ENCODE measurements at places on chromosomes 4 and X.

- DNase-seq = no peak
Measured at GRCh38 chrX:34839451-34839850, 103.1 kb upstream of the FAM47B start.

DNA sequence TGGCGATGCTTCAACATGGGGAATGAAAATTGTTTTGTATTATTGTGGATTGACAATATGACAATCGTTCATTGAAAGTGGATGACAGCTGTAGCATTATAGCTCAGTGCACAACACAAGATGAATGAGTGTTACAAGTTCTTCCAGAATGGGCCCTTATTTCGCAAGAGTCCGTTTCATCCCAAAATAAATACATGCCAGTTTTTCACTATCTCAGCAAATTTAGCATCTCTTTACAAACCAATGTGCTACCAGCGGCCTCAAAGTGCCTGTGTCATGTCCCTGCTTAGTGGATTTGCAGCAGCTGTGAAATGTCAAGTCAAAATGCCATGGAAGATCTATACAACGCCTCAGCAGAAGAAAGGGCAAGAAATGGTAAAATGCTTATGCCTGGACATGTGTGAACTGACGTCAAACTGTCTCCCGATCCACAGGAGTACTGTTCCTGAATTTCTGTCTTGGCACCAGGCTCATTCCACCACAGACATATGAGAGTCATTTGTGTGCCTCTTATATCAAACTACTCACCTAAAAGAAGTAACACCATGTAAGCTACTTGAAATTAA, 109.6 kb downstream of the MAML3 start:
- no peak for DNase-seq

GRCh38 chrX:124719060-124719459, 372.7 kb downstream of the SH2D1A start:
- DNase-seq = no peak

DNA sequence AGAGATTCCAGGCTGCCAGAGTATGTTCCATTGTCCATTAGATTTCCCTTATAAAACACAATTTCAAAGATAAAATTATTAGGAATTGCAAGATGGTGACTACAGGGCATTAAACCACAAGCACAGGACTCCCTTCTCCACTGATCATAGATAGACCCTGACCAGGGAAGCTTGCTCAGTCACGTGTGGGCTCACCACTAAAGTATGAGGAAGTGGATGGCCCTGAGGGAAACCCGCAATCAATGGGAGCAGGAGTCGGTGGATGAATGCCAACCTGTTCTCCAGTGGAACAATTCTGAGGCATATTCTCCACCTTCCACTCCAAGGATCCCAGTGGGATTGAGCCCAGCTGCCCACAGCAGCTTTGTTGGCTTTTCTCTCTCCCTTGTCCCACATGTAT, 515.7 kb downstream of the BCOR start:
- DNase-seq = no peak

DNA sequence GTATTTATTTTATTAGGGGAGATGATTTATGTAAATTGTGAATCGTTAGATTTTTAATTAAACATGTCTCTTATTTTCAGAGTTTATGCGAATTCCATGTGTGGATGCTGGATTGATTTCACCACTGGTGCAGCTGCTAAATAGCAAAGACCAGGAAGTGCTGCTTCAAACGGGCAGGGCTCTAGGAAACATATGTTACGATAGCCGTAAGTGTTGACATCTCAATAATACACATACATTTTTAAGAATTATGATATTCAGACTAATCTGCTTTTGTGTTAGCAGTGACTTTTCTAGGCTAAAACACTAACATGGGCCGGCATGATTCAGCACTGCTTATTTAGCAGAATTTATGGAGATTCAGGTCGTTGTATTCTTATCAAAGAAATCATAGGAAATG, 91.2 kb downstream of the RAP1GDS1 start:
- no peak for DNase-seq

DNA sequence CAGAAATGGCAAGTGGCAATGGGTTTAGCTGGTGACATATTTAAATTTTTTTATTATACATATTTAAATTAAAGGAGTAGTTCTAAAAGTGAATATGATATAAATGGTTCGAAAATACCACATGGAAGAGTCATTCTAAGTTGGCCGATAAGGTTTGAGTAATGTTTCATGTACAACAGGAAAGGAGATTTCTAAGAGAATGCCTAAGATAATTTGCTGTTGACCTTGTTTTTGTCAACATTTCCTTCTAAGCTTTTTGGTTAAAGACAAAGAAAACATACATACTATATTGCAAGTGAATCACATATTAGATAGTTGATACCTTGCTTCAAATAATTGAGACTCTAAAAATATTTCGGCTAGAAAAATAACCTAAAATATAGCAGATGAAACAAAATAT, 526.6 kb upstream of the SLIT2 start:
- DNase-seq = no peak

DNA sequence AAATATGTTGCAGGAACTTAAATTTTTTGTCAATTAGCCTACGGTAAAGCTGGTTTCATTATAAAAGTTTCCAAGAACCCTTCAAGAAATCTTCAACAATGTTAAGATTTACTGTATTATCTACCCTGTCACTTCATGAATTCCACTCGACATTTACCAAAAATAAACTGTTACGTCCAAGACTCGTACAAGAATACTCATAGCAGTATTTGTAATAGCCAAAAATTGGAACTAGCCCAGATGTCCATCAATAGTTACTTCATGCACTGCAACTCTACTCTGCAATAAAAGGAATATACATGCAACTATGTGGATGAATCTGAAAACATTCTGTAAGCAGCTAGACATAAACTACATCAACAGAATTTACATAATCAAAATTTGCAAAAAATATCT, 13.4 kb downstream of the RBMX start:
- no peak for DNase-seq

DNA sequence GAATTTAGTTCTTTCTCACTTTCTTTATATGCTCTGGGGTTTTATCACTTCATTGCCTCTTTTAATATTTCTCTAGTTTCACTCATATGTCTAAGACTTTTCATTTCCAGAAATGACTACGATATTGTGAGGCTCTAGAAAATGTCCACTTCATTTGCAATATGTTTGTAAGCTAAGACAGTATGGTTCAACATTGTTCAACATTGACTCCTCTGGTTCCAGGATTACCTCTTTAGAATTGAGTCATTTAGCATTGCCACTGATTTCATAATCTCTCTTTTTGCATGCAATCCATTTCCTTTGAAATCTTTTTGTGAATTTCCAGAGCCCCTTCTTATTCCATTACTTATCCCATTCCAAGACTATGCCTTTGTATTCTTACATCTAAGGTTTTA, 32.3 kb downstream of the BBS12 start:
- DNase-seq = no peak

DNA sequence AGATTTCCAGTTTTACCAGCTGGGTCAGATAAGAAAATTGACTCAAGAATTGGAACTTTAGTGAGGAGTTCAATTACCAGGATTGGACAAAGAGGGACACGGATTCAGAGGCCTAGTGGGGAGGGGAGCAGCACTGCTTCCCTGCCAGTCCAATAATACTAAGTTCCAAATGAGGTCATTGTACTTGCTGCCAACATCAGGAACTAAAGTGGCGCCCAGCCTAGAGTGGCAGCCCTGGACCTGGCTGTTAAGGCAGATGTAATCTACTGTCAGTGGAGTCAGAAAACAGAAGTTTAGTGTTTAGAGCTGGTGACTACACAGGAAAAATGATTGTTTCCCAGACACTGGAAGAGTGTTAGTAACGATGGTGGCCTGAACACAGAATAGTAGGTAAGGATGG, 42.7 kb upstream of the RAPGEF2 start:
- DNase-seq = no peak

DNA sequence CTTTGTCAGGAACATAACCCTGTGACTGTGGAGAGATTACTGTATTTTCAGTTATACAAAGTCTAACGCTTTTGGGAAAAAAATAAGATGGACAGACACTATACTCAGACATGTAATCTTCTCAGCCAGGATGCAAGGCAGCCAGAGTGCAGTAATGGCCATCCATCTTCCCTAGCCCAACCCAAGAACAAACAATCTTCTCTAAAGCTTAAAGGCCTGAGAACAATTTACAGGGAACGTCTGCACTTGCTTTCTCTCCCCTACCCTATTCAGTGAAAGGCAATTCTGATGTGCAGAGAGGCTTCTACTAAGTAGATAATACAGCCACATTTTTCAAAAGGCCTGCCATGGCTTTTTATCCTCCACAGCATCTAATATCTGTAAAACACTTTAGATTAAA, 471.3 kb downstream of the FGF13 start:
- no peak for DNase-seq

- DNase-seq = no peak
Measured at GRCh38 chrX:145687707-145688106, 129.9 kb upstream of the SLITRK2 start.

GRCh38 chr4:108166441-108167315, 2.1 kb downstream of the LEF1 start:
- no peak for DNase-seq

DNA sequence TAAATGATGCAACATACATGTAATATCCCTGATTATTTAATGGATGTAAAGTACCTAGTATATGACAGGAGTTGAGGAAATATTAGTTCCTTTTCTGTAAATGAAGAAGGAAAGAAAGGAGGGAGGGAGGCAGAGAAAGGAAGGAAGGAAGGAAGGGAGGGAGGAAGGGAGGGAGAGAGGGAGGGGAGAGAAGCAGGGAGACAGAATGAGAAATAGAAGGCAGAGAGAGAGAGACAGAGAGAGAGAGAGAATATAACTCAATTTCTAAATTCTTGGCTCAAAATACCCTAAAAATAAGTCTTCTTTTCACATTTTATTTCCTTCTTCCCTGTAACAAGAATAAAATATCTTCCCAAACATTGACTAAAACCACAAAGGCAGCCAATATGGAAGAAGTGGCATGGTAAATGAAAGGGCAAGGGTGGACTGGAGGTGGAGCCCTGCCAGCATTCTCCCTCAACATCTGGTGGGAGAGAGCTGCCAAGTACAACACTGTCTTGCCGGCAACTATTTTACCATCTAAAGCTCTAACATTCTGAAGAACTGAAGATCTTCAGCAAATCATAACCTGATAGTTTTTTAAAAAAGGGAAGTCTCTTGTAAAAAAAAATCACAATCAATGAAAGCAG, 245.1 kb downstream of the PPP3CA start:
- no peak for DNase-seq

- no peak for DNase-seq
Measured at GRCh38 chrX:54223581-54223980, 40.5 kb upstream of the FAM120C start.

DNA sequence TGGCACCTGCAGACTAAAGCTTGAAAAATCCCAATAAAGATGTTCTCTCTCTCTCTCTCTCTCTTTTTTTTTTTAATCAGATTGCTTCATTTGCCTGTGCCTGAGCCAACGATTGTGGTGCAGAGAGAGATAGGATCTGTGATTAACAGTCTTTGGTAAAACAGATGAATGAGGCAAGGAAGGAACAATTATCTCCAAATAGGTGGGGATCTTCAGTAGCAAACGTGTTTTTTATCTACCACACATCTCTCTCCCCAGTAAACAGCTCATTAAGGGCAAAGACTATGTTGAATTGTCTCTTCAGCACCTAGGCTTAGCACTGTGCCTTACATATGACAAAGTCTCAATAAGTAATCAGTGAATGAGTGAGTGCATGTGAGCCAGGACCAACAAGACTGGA, 96.3 kb downstream of the SMIM20 start:
- no peak for DNase-seq

- no peak for DNase-seq
Measured at GRCh38 chr4:2044119-2044485, 15.0 kb upstream of the NAT8L start.

GRCh38 chr4:38034986-38035882, 75.0 kb downstream of the PTTG2 start:
- no peak for DNase-seq

DNA sequence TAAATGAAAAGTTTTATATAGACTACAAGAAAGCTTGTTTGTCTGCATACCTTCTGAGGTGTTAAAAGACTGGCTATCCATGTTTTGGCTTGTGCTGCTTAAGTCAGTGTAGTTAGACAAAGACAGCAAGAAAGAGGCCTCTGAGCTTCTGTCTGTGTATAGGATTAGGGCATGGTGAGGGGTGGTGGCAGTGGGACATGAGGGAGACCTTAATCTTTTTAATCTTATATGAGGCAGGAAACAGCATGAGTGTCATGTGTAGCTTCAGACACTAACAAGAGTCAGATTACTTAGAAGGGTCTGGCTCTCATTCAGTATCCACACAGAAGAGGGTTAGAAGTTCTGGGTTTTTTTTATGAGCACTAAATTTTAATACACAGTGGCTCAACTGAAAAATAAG, 213.3 kb downstream of the GABRG1 start:
- no peak for DNase-seq

DNA sequence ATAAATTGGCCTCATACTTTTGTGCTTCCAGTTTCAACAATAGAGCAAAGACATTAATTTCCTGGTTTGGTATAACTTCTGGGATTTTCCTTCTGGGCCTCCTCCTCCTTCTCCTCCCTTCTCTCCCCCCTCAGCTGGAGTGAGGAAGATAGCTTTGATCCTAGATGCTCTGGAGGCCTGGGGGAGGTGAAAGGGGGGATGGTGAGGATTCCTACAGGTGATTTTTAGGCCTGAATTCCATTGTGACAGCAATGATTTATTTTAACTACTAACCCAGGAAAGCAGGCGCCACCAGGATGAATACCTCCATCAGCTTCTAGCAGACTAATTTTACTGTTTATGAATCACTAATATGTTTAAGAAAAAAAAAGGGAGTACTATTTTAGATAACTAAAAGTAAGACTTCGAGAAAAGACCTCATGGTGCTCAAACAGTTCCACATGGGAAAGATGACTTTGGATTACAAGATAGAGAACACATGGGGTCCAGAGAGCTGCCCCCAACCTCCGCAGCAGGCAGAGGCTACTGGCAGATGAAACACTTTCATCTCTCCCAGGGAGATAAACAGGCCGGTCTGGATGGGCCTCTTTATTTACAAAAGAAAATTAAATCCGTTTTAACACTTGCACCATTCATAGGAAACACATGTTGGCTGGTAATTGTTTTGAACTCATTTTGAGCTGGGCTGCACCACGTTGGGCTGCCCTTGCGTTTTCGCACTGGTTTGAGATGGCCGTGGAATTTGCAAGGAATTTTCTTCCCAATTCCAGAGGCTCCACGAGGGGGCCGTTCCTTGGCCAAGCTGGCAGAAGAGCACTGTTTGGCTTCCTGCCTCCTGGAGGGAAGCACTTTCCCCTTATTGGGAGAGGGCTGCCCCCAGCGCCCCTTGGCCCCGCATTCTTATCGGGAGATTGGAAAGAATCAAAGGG, 125.1 kb upstream of the STX18 start:
- DNase-seq = no peak

GRCh38 chrX:2514131-2514530, 13.4 kb upstream of the DHRSX start:
- no peak for DNase-seq

- peak; percentile 72 for DNase-seq
Measured at GRCh38 chr4:139453041-139453370, 915 bp upstream of the RAB33B start.

Data from NK-92 treated with Interleukin-12 subunit alpha and Interleukin-12 subunit beta, amount 100 ng/mL, for 24 hours (cell line).